Central memory CD8-positive, alpha-beta T cell (primary cell): ENCODE measurements at places on chromosomes 13 and 19.
A peak's percentile ranks its signal among the peaks of the same experiment; 100 is the strongest.

GRCh38 chr19:50931023-50931422, 19.8 kb upstream of the KLK4 start:
- no peak overlapping the region for H3K27ac ChIP-seq
- DNase-seq = no peak

DNA sequence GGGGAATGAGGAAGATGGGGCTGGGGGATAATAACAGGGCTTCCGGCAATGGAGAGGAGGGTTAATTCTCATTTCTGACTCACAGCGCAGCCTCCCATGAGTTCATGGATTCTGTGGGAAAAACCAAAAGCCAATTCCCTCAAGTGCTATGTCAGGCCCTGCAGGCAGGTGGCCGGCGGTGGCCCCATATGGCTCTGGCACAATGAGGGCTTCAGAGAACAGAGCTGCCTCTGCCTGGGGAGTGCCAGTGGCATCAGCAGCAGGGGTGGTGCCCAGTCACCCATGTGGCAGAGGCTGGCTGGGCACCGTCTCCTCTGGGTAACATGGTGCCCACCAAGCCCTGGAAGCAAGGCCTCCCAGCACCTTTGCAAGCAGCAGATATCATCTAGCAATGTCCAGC, 69.1 kb downstream of the ALOX5AP start:
- H3K27me3 ChIP-seq = no peaks in the 10 kb centered on the region
- peaks cover 3% of the 10 kb centered on the region for H3K36me3 ChIP-seq
- H3K4me3 ChIP-seq = no peak overlapping the region
- H3K4me1 ChIP-seq = peaks cover 12% of the 10 kb centered on the region

GRCh38 chr19:10424011-10424637, 3.8 kb downstream of the PDE4A start:
- H3K4me3 ChIP-seq = peak overlapping the region; percentile 77
- peak overlapping the region; percentile 96 for H3K27ac ChIP-seq
- DNase-seq = peak; percentile 47
- peaks cover 35% of the 10 kb centered on the region for H3K36me3 ChIP-seq

DNA sequence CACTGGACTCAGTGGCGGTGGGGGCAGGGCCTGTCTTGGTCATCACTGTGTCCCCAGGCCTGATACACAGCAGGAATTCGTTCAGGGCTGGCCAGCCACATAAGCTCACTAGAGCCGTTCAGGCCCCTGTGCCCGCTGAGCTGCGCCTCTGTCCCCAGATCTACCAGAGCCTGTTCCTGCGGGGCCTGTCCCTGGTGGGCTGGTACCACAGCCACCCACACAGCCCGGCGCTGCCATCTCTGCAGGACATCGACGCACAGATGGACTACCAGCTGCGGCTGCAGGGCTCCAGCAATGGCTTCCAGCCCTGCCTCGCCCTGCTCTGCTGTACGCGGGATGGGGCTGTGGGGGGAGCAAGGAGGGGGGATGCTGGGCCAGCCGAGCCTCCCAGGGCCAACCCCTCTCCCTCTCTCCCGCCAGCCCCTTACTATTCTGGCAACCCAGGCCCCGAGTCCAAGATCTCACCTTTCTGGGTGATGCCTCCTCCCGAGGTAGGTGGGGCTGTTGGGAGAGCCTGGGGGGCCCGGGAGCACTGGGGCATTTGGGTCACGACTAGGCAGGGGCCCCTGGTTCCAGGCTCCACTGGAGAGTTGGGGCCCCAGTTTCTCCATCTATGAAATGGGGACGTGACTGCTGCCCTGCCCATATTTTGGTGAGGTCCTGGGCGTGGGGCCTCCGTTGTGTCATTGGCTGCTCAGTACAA, 13.9 kb downstream of the MPND start:
- no peak overlapping the region for H3K27ac ChIP-seq
- H3K27me3 ChIP-seq = no peaks in the 10 kb centered on the region

DNA sequence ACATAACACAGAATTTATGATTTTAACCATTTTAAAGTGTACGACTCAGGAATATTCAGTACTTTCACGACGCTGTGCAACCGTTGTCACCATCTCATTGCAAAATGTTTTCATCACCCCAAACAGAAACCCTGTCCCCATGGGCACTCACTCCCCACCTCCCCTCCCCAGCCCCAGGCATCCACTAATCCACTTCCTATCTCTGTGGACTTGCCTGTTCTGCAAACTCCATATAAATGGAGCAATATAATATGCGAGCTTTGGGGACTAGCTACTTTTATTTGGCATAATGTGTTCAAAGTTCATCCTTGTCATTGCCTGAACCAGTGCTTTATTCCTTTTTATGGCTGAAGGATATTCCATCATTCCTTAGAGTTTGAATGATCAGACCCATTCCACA, 7.3 kb upstream of the INSR start:
- H3K4me1 ChIP-seq = no peaks in the 10 kb centered on the region

DNA sequence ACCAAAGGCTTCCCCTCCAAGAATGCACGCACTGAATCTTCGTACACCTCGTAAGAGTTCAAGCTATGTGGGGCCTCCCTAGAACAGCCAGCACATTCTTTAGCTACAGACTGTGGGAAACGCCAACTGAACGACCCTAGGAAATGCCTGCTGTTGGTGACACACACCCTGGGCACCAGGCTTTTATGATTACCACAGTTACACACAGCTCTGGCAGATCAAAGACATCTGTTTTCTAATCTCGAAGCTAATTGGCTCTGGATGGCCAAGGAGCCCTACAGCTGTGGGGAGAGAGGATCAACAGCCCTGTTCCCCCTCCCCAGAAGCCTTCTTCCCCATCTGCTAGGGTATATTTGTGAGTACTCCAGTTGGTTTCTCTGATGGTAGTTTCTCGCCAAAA, 123.0 kb downstream of the COL4A1 start:
- no peak overlapping the region for H3K27ac ChIP-seq
- no peaks in the 10 kb centered on the region for H3K27me3 ChIP-seq
- no peaks in the 10 kb centered on the region for H3K36me3 ChIP-seq

DNA sequence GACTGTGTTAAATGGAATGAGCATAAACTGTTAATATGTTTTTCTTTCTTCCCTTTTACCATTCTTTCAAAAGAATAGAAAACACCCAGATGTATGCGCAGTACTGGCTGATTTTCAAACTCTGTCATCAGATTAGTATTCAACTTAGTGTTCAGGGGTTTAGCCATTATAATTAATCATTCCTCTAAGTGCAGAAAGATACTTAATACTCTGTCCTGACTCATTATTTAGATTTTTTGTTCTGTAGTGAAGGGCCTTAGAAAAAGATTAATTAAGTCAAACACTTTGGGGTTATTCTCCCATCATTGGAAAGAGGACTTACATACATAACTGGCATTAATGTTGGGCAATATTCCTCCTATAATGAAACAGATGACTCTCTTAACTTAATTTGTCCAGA, 1316.7 kb upstream of the SLC10A2 start:
- H3K4me1 ChIP-seq = no peaks in the 10 kb centered on the region
- H3K36me3 ChIP-seq = peaks cover under 1% of the 10 kb centered on the region
- no peak overlapping the region for H3K4me3 ChIP-seq
- no peaks in the 10 kb centered on the region for H3K27me3 ChIP-seq

- no peaks in the 10 kb centered on the region for H3K27me3 ChIP-seq
- H3K4me3 ChIP-seq = no peak overlapping the region
- DNase-seq = no peak
Observed at GRCh38 chr13:45206340-45206739, 5.5 kb upstream of the KCTD4 start.

DNA sequence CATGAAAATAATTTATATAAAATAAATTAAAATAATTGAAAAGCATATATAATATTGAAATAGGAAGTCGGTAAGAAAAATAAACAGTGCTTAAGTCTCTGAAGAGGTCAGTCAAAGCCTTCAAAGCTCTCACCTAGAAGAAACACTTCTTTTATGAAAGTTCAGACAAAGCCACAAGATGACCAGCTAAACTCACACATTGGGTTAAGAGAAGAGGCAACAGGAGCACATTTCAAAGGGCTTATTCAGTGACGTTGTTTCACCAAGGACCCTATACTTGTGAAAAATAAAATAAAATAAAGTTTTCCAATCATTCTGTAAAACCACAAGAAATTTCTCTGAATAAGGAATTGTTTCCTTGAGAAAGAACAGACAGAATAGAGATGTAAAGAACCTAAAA, 2.5 kb upstream of the ITM2B start:
- H3K27ac ChIP-seq = no peak overlapping the region
- peaks cover 13% of the 10 kb centered on the region for H3K4me1 ChIP-seq
- H3K36me3 ChIP-seq = peaks cover 17% of the 10 kb centered on the region
- DNase-seq = no peak
